ENCODE measurements at places on chromosomes 3 and 15. TPM values are rescaled to one million over a fixed set of nuclear protein-coding genes. Genes with fewer than 3 reads are reported as not detected.
A peak's percentile ranks its signal among the peaks of the same experiment; 100 is the strongest.

DNA sequence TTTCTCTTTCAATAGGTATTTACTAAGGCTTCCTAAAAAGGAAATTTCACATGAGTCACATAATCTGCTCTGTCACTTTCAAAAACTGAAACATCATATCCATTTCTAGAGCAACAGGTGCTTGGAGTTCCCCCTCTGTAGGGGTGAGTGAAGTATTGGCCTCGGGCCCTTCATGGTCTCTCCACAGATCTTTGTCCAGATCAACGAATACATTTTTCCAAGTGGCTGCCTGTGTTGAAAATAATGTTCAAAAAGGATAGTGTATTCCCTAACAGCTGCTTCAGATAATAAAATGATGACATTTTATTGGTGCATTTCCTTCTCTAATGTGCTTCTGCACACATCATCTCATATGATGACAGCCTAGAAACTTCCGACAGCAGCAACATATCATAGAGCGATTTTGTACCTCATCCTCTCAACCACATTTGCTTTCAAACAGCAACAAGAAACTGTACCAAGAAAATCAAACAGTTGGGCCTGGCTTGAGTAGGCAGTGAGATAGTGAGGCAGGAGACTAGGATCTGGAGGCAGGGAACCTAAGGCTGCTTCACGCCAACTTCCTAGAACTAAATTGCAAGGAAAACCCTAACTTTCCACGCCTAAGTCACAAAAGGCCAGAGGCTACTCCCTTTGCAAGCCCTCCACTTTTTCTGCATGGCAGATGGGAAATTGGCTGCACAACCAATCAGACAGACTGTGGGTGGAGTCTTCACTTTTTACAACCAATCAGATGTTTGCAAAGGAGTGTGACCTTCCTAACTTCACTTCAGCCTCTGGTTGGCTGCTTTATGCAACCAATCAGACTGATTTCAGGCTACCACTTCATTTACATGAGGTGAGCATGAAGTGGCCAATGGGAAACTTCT lies 340.2 kb downstream of the LRRC3B start:
- no peak overlapping the region for H3K4me3 ChIP-seq
- H3K27ac ChIP-seq = no peak overlapping the region
- DNase-seq = no peak

GRCh38 chr15:51379390-51379789 lies 37.9 kb downstream of the GLDN start:
- no peak overlapping the region for H3K4me3 ChIP-seq
- H3K36me3 ChIP-seq = no peaks in the 10 kb centered on the region
- H3K4me1 ChIP-seq = no peaks in the 10 kb centered on the region
- H3K27me3 ChIP-seq = no peaks in the 10 kb centered on the region

- no peak for DNase-seq
- no peak overlapping the region for H3K4me3 ChIP-seq
- no peaks in the 10 kb centered on the region for H3K27me3 ChIP-seq
- no peaks in the 10 kb centered on the region for H3K4me1 ChIP-seq
- H3K36me3 ChIP-seq = no peaks in the 10 kb centered on the region
Observed at GRCh38 chr3:152589644-152590043, 245.3 kb upstream of the P2RY1 start.

DNA sequence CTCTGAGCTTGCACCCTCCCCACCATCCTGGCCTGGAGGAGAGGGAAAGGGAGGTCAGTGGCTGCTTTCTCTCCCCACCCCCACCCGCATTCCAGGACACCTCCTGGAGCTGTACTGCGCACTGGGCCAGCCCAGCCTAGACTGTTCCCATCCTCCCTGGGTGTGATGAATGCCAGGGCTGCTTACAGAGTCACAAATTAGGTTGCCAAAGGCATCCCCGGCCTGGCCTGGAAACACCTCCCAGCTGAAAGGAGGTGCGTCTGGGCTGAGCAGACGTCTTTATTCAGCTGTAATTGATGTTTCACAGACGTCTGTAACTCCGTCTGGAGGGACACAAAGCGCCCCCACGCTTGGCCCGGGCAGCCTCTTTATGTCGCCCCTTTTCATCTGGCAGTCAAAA lies 47.6 kb downstream of the RHCG start:
- no peaks in the 10 kb centered on the region for H3K36me3 ChIP-seq
- no peak for DNase-seq
- no peak overlapping the region for H3K4me3 ChIP-seq
- H3K4me1 ChIP-seq = no peaks in the 10 kb centered on the region
- peaks cover 19% of the 10 kb centered on the region for H3K27me3 ChIP-seq
- H3K27ac ChIP-seq = no peak overlapping the region

- no peaks in the 10 kb centered on the region for H3K4me1 ChIP-seq
- no peak overlapping the region for H3K27ac ChIP-seq
- DNase-seq = no peak
- H3K4me3 ChIP-seq = no peak overlapping the region
- no peaks in the 10 kb centered on the region for H3K27me3 ChIP-seq
Observed at GRCh38 chr3:182058488-182058887, 346.8 kb downstream of the SOX2 start.

DNA sequence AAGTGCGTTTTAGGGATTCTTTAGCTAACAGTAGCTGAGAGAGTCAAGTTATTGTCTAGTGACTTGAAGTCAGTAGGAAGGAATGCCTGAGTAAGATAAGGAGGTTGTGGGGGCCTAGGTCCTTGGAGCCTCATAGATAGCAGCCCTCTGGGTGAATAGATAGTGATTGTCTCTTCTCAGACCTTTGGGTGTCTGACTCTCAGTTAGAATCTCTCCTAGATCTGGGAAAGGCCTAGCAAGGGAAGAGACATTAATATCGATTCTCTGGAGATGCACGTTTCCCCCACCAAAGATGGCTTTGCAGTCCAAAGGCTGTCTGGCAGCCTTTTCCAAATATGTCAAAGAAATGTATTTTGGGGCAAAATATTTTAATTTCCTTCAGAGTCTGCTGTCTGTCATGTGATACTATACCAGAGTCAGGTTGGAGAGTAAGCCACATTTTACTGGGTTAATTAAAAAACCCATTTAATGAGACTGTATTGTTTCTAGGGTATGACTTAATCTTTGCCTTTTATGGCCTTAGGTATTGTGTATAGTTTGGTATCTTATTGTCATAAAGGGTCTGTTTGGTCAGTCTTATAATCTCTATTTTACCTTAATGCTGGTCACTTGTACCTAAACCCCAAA lies 92.2 kb downstream of the ST6GAL1 start:
- H3K4me1 ChIP-seq = no peaks in the 10 kb centered on the region
- H3K27me3 ChIP-seq = no peaks in the 10 kb centered on the region
- H3K36me3 ChIP-seq = no peaks in the 10 kb centered on the region
- DNase-seq = no peak
- no peak overlapping the region for H3K4me3 ChIP-seq
- H3K27ac ChIP-seq = no peak overlapping the region

GRCh38 chr3:14471016-14471415 lies 68.6 kb downstream of the SLC6A6 start:
- DNase-seq = no peak
- H3K27me3 ChIP-seq = no peaks in the 10 kb centered on the region
- H3K4me3 ChIP-seq = no peak overlapping the region
- peaks cover 50% of the 10 kb centered on the region for H3K36me3 ChIP-seq
- peaks cover 19% of the 10 kb centered on the region for H3K4me1 ChIP-seq

- H3K27me3 ChIP-seq = no peaks in the 10 kb centered on the region
- H3K4me3 ChIP-seq = no peak overlapping the region
- no peaks in the 10 kb centered on the region for H3K4me1 ChIP-seq
- H3K36me3 ChIP-seq = no peaks in the 10 kb centered on the region
Observed at GRCh38 chr3:112355307-112355687, 22.3 kb downstream of the CD200 start.

GRCh38 chr3:122795674-122796195 lies 866 bp downstream of the SLC49A4 start:
- H3K36me3 ChIP-seq = no peaks in the 10 kb centered on the region
- H3K27ac ChIP-seq = peak overlapping the region; percentile 88

DNA sequence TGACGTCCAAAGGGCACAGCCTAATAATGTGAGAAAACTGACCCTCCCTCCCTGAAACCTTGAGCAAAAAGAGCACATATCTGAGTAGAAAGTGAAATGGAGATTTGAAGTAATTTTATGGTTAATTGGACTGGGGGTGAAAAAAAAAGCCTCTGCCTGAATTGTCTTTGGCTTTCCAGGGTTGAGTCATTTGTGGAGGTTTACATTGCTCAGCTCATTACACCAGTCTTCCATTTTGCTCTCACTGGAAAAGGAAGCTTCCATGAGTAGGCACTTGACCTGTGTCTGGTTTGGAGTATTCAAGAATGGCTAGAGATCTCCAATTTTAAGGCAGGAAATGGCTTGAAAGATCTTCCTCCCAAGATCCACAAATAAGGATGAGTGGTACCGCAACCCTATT lies 273.9 kb downstream of the PDCD6IP start:
- no peak for DNase-seq
- no peaks in the 10 kb centered on the region for H3K4me1 ChIP-seq
- H3K36me3 ChIP-seq = no peaks in the 10 kb centered on the region

GRCh38 chr3:10783360-10784351 lies 32.4 kb upstream of the SLC6A11 start:
- peaks cover 8% of the 10 kb centered on the region for H3K4me1 ChIP-seq
- H3K4me3 ChIP-seq = no peak overlapping the region
- no peaks in the 10 kb centered on the region for H3K36me3 ChIP-seq
- H3K27ac ChIP-seq = no peak overlapping the region
- no peak for DNase-seq

GRCh38 chr3:159816512-159816911 lies 172.1 kb upstream of the IL12A start:
- no peaks in the 10 kb centered on the region for H3K27me3 ChIP-seq
- no peak overlapping the region for H3K4me3 ChIP-seq
- H3K27ac ChIP-seq = no peak overlapping the region

DNA sequence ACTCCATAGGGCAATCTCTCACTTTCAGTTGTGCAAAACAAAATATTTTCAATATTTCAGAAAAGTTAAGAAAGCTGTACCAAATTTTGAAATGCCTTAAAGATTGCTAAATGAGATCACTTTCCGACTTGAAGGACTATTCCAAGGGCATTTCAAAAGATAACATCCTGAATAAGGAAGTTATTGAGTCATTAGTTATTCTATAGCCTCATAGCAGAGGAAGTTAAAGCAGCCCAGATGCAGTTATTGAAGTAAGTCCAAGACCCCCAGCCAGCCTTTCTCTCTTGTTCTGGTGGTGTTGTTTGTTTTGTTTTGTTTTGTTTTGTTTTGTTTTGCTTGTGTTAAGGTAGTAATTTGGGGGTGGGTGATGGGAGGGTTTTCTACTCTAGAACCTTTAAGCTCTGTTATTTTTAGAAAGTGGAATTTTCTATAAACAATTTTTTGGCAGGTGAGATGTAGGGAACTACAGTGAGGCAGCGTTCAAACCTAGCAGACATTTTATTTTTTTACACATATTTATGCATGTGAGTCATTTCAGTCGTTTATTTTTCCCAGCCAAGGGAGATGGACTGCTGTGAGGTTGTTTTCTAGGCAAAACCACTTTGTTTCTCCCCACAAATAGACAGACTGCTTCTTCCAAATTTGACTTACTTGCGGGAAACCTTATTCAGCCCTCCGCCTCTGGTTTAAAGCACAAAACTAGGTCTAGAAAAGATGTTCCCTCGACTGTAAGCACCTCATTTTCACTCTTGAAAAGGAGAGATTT lies 216.3 kb upstream of the ARPP21 start:
- H3K27ac ChIP-seq = no peak overlapping the region
- no peaks in the 10 kb centered on the region for H3K27me3 ChIP-seq
- no peak overlapping the region for H3K4me3 ChIP-seq
- H3K36me3 ChIP-seq = no peaks in the 10 kb centered on the region

DNA sequence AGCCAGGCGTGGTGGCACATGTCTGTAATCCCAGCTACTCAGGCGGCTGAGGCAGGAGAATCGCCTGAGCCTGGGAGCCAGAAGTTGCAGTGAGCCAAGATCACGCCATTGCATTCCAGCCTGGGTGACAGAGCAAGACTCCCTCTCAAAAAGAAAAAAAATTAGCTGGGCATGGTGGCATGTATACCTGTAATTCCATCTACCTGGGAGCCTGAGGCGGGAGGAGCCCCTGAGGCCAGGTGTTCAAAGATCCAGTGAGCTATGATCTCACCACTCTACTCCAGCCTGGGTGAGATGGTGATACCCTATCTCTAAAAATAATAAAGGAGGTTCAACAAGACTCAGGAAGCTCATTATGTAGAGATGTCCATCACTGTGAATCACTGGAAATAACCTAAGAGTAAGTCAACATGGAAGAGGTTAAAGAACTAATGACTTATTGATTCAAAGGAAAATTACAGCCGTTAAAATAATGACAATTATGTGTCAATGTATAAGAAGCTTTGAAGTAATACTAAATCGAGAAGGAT lies 19.8 kb upstream of the RAB7A start:
- DNase-seq = no peak
- no peak overlapping the region for H3K27ac ChIP-seq
- H3K4me1 ChIP-seq = no peaks in the 10 kb centered on the region
- no peaks in the 10 kb centered on the region for H3K27me3 ChIP-seq
- no peaks in the 10 kb centered on the region for H3K36me3 ChIP-seq
- no peak overlapping the region for H3K4me3 ChIP-seq

GRCh38 chr3:71064956-71065763 lies 518.4 kb downstream of the FOXP1 start:
- H3K27ac ChIP-seq = peak overlapping the region; percentile 81
- H3K27me3 ChIP-seq = no peaks in the 10 kb centered on the region
- peak overlapping the region; percentile 77 for H3K4me3 ChIP-seq
- H3K36me3 ChIP-seq = no peaks in the 10 kb centered on the region
- peaks cover 19% of the 10 kb centered on the region for H3K4me1 ChIP-seq

DNA sequence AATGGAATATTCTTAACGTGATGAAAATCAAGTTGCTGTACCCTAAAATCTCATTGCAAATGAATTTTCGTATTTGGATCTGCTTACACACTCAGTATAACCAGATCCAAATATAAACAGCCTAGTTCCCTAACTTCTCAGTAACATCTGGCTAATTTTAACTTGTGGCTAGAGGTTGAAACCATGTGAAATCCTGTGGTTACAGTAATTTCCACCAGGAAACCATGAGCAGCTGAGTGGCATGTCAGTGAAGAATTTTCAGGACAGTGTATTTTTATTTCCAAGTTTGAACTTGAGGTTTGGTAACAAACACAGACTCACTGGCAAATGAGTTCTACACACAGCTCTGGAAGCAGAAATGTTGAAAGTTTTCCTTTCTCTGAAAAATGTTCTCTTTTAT lies 754.1 kb downstream of the NR2F2 start:
- H3K27ac ChIP-seq = no peak overlapping the region
- no peaks in the 10 kb centered on the region for H3K4me1 ChIP-seq
- no peaks in the 10 kb centered on the region for H3K27me3 ChIP-seq
- no peak overlapping the region for H3K4me3 ChIP-seq

- no peaks in the 10 kb centered on the region for H3K27me3 ChIP-seq
- H3K4me3 ChIP-seq = no peak overlapping the region
- H3K27ac ChIP-seq = peak overlapping the region; percentile 82
- H3K4me1 ChIP-seq = peaks cover 78% of the 10 kb centered on the region
Observed at GRCh38 chr3:15269091-15269989, 63.0 kb downstream of the SH3BP5 start.

GRCh38 chr3:173732237-173732636 lies 334.7 kb downstream of the NLGN1 start:
- no peaks in the 10 kb centered on the region for H3K27me3 ChIP-seq
- H3K4me3 ChIP-seq = no peak overlapping the region

Gene POTEB2
- total RNA-seq = not detected

Gene ZNF385D
- 0.46 TPM for total RNA-seq

Gene ULK4
- 8.5 TPM for total RNA-seq

Gene GDPGP1
- total RNA-seq = 9.4 TPM

Gene SERINC4
- total RNA-seq = not detected

Gene CPNE4
- 0.32 TPM for total RNA-seq
